Endothelial cell of umbilical vein (primary cell): ENCODE measurements at places on chromosomes 12 and 14. TPM values are rescaled to one million over a fixed set of nuclear protein-coding genes. Genes with fewer than 3 reads are reported as not detected.

The SLC7A7 gene
- 18.5 and 22.5 TPM in 2 replicates for total RNA-seq

The VRK1 gene
- total RNA-seq = 31.7 and 35.1 TPM in 2 replicates

The ADIPOR2 gene
- total RNA-seq = 57.3 and 59.4 TPM in 2 replicates

The APEX1 gene
- 227 and 231 TPM in 2 replicates for total RNA-seq

The MYF5 gene
- not detected in 2 replicates for total RNA-seq

The AKAP3 gene
- 0.62 TPM in 1 of 2 replicates, not detected in the other for total RNA-seq

The CYP46A1 gene
- 0.14 and 0.24 TPM in 2 replicates for total RNA-seq

The PMCH gene
- 1.1 and 1.8 TPM in 2 replicates for total RNA-seq

The POLE gene
- 73.7 and 82.7 TPM in 2 replicates for total RNA-seq

The CLEC14A gene
- 396 and 414 TPM in 2 replicates for total RNA-seq

The WSCD2 gene
- not detected in 2 replicates for total RNA-seq

The ENDOU gene
- not detected in 2 replicates for total RNA-seq

The TBX3 gene
- 1.1 and 2.0 TPM in 2 replicates for total RNA-seq

The GPR84 gene
- total RNA-seq = not detected in 2 replicates

The CCDC63 gene
- total RNA-seq = not detected in 2 replicates

The TSHR gene
- total RNA-seq = not detected in 2 replicates

The ESRRB gene
- not detected in 2 replicates for total RNA-seq

The MTA1 gene
- total RNA-seq = 158 and 167 TPM in 2 replicates

The CDH24 gene
- total RNA-seq = 20.2 and 21.7 TPM in 2 replicates
